Esophagus muscularis mucosa (tissue), 4 donors: ENCODE measurements at places on chromosomes 12 and 14. TPM values are rescaled to one million over a fixed set of nuclear protein-coding genes. Genes with fewer than 3 reads are reported as not detected.

OR4K1 gene
- total RNA-seq: not detected

GPR84 gene
- total RNA-seq: 0.66 TPM

HDAC7 gene
- total RNA-seq: 91.0 TPM

KRT85 gene
- not detected for total RNA-seq

NRDE2 gene
- 14.1 TPM for total RNA-seq

ZC3H14 gene
- total RNA-seq: 60.0 TPM
